ENCODE measurements at places on chromosomes 12 and 14.

GRCh38 chr12:123094349-123095077 is 56.4 kb downstream of the PITPNM2 start:
- peak; percentile 75 for DNase-seq

GRCh38 chr12:111812881-111813741 is 28.9 kb upstream of the MAPKAPK5 start:
- DNase-seq, result no peak

- no peak for DNase-seq
Measured at GRCh38 chr12:87427770-87428169, 601.4 kb downstream of the C12orf50 start.

DNA sequence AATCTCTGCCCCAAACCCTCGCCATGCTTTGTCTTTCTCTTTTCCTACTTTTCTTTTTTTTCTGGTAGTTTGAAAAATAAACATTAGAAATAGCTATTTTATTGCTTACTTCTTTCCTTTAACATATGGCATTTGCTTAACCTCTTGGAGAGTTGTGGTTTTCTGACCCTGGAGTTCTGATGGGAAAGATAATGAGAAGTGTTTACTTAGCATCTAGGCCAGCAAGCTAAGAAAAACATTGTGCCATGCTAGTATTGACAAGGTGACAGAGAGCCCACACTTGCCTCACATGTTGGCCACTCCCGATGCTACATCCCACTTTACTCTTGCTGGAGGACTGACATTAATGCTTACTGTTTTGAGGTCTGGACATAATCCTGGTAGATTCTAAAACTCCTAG is 886.2 kb downstream of the DIO2 start:
- DNase-seq, result no peak

DNA sequence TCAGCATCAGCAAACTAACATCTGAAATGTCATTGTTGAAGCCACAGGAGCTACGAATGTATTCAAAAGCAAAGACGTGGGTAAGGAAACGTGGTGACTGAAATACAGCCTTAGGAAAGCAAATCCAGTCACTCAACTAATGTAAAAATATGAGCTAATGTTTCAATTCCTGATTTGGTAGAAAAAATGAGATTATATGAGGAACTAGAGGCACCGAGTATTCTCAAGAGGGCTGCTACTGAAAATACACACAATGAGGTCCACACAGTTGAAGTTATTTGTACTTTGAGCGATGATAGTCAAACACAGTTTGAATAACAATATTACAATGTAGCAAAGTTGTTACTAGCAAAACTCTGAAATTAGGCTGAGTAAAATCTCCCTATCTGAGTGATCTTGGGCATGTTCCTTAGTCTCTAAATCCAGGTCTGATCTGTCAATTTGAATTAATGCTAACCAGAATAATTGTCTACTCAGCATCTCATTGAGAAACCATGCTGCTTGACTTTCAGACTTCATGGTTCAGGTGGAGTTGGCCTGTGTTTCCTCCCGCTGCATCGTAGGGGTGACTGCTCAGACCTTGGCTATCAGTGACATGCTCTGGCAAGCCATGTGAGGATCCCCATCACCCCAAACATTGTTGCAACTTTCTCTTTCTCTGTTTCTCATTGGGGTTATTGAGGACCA is 467.1 kb upstream of the SOX5 start:
- DNase-seq, result no peak

DNA sequence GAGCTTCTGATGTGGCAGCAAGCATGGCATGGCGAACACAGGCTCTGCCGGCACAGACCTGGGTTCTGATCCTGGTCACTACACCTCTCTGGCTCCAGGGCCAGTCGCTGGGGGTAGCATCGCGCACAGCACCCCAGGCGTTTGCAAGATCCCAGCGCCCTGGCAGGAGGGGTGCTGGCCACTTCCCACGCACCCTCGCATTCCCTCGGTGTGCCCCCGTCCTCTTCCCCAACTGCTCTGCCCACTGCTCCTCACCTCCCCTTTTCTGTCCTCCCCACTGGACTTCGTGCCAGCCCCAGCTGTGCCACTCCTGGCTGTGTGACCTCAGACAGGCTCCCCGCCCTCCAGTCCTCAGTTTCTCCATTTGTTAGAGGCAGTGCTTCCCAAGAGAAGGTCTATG is 2.8 kb downstream of the CDK2AP1 start:
- no peak for DNase-seq

DNA sequence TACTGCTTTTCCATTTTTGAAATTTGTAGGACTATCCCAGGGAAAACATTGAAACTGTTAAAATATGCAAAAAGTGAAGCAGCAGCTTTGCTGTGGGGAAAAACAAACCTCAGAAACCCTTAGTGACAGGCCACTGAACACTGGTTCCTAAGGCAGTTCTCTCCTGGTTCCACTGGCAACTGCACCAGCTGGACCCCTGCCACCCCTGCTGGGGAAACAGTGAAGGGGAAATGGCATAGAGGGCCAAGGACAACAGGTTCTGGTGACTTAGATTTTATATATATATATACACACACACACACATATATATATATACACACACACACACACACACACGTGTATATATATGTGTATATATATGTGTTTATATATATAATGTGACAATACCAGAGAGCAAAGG is 16.2 kb upstream of the KRT7 start:
- no peak for DNase-seq

DNA sequence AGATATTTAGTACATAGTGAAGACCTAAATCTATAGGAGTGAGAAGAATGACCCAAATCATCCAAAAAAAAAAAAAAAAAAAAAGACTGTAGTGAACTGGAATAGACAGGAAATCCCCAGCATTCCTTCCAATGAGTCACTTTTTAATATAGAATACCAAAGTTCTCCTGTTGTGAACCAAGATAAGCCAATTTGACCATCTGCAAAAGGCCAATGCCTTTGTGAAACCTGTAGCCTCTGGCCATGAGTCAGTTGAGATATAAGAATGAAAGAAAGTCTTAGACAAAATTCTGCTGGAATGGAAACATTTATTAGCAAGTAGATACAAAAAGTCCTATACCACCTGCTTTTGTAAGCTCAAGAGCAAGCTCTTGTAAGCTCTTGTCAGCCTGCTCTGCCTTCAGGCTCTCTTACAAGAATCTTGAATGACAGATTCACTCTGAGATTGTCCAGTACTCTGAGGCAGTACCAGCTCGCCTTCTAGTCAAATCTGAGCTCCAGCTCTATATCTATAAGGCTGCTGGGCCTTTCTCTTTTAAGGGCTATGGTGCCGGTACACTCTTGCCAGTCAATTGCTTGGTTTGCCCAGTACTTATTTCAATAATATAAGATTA is 243.0 kb upstream of the TMTC1 start:
- peak; percentile 44 for DNase-seq

GRCh38 chr14:42929806-42930480 is 1323.3 kb downstream of the LRFN5 start:
- DNase-seq, result no peak

- peak; percentile 68 for DNase-seq
Measured at GRCh38 chr14:70897464-70897863, 9.8 kb upstream of the PCNX1 start.

DNA sequence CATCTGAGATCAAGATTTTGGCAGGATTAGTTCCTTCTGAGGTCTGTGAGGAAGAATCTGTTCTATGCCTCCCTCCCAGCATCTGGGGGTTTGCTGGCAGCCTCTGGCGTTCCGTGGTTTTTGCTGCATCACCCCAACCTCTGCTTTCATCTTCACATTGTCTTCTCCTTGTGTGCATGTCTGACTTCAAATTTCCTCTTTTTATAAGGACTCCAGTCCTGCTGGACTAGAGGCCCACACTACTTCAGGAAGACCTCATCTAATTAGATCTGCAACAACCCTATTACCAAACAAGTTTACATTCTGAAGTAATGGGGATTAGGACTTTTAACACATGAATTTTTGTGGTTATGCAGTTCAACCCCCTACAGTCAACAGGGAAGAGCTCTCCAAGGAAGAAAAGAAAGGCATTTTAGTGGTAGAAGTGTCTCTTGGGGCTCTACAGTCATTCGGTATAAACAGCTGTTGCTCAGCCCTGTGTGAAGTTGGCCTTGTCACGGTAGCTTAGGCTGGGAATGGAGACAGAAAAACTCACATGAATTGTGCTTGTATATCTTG is 89.7 kb downstream of the CAND1 start:
- DNase-seq, result peak; percentile 95

GRCh38 chr12:122117979-122118378 is 39.4 kb downstream of the MLXIP start:
- no peak for DNase-seq

- no peak for DNase-seq
Measured at GRCh38 chr14:36524874-36525745, 5.1 kb upstream of the NKX2-1 start.

DNA sequence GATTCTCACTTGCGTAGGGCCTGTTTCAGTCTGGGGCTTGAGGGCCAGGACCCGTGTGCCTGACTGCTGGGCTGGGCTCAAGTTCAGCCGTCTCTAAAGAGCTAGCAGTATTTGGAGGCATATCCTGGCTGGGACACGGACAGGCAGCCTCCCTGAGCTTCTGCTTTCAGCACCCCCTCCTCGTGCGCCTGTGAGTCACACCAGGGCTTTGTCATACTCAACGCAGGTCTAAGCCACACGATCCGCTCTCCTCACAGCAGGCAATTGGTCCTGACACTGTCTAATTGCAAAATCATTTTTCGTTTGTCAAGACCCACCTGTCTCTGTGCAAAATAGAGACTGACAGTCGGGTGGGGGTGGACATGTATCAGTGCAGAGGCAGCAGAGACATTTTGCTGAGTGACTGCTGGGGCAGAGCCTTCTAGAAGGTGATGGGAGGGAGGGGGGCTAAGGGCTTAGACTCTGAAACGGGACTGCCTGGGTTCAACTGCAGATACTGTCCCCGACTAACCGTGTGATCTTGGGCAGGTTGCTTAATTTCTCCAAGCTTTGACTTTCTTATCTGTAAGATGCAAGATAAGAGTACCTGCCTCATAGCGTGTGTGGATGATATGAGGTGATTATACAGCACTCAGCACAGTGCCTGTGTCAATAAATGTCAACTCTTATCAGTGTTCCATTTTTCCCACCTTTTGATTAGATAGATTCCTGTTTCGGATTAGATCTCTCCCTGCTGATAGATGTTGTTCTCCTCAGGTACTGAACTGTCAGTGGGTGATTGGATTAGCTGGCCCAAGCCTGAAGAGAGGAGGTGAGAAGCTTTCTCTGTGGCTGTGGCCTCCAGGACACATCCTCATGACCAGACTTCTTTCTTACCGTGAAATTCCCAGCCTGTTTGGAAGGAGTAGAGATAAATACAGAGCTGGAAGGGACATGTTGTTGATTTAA is 53.1 kb downstream of the KCNA1 start:
- no peak for DNase-seq

DNA sequence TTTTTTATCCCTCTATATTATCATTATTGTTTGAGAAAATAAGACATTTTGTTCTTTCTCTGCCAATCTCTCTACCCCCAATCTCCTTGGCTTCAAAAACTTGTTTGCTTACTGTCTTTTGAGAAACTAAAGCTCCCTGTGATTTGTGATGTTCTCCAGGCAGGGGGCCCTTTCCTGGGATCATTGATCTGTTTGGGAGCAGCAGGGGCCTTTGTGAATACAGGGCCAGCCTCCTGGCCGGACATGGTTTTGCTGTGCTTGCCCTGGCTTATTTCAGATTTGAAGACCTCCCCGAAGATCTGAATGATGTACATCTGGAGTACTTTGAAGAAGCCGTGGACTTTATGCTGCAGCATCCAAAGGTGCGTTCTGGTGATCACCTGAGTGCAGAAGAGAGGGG is 4.5 kb downstream of the ACOT6 start:
- DNase-seq, result no peak

DNA sequence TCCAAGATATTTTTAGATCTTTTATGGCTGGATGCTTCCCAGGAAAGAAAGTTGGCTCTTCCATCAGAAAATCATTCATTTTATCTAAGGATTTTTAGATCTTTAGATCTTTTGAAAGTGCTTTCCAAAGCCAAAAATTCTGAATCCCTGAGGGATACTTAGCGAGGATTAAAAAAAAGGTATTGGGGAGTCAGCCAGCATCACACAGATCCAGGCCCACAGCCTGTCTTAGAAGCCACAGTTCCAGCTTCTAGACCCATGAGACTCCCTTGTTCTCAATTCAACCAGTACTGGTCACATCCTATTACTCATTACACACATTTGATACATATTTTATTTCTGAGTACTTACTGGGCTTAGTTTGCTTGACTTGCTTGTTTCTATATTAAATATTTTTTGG is 49.9 kb downstream of the TSPAN8 start:
- no peak for DNase-seq

DNA sequence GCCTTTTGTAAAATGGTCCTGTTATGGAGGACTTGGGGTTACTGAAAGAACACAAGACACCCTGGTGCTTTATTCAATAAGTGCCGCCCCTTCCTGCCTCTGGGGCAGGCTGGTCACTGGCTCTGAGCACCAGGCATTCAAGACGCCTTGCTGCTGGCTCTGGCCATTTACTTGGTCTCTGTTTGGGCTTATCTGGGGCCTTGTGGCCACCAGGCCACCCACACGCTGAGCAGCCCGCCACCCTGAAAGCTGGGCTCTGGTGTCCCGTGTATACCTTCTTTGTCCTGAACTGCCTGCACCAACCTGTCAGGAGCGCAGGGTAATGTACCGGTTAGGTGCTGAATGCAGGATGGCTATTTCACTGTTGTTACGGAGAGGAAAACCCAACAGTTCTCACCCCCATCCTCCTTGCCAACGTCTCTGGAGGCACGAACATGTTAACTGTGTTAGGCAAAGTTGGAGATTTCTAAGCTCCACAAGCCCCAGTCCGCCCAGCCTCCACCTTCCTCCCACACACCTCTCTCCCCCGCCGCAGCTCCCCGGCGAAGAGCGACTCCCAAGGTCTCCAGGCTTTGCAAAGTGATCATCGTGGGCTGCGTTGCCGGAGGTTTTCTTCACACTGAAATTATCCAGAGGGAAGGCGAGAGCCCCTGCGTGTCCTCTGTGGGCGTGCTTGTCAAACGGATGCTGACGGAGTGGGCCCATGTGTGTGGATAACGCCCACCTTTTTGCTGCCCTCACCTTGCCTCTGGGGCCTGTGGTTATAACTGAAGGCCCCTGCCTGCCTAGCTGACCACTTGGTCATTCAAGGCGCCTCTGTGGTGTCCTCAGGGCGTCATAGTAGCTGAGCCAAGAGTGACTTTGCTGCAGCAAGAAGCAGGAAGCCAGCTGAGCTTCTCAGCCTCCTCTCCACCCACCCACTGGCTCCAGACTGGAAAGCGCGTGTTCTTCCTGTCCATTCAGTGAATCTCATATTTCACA is 18.8 kb upstream of the BEGAIN start:
- DNase-seq, result no peak

GRCh38 chr12:46941981-46942380 is 116.2 kb upstream of the SLC38A4 start:
- DNase-seq, result no peak

GRCh38 chr12:104177336-104177662 is 38.3 kb upstream of the TXNRD1 start:
- no peak for DNase-seq
